ENCODE measurements at places on chromosomes 12 and 14. TPM values are rescaled to one million over a fixed set of nuclear protein-coding genes. Genes with fewer than 3 reads are reported as not detected.

Gene HNRNPA1
- 484 TPM for total RNA-seq

DNA sequence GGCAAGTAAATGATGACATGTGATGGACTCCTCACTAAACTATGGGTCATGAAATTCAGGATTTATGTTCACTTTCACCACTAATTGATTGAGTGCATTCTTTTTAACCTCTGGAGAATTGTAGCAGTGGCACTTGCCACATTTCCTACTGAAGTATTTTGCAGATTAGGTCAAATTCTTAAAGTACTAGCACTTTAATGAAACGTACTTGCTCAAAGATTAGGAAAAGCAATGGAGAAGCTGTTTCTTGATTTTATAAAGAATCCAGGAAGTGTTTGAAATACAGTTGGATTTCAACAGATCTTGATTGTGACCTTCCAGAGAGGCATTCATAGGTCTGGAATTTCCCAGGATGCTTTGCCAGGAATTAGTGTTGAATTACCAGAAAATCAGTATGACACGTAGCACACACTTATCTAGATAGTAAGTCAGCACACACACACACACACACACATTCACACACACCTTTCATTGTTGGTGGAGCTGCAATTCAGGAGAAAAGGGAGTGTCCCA lies 162.6 kb downstream of the MYRFL start:
- DNase-seq = peak; percentile 99
- no peaks in the 10 kb centered on the region for H3K27me3 ChIP-seq
- H3K27ac ChIP-seq = peak overlapping the region; percentile 77
- peak overlapping the region; percentile 11 for H3K4me3 ChIP-seq
- peaks cover 15% of the 10 kb centered on the region for H3K4me1 ChIP-seq
- no peaks in the 10 kb centered on the region for H3K36me3 ChIP-seq

DNA sequence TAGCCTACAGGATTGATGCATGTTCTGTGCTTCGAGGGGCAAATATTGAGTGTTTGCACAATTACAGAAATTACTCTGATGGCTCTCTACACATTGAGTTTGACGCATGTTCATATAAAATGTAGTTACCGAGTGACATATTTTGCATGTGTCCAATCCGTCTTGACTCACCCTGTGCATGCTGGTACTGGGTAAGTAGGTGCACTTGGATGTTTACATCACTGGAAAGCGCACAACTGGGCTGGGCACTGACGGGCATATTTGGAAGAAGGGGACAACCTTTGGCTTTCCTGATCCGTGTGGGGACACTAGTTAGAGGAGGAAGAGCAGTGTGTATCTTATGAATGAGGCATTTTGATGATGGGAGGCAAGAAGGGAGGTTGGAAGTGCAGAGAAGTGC lies 4.9 kb upstream of the KRT6A start:
- H3K27me3 ChIP-seq = peaks cover 6% of the 10 kb centered on the region
- no peak overlapping the region for H3K27ac ChIP-seq
- no peak overlapping the region for H3K4me3 ChIP-seq
- H3K4me1 ChIP-seq = peaks cover 25% of the 10 kb centered on the region
- DNase-seq = no peak

DNA sequence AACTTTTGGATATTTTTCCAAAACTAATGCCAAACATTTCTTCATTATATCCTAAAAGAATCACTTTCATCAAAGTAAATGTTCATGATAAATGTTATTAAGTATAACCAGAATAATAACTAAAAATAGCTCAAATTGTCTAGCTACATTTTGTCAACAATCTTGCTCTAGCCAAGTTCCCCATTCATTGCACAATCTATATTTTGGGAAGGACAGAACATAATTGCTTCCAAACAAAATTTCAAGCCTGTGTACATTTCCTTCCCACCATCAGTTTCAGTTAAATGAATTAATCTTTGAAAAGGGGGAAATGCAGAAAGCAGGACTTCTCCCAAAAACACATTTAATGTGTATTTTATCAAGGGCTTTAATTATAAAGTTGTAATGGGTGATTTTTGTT lies 98.0 kb upstream of the PLEKHG7 start:
- no peaks in the 10 kb centered on the region for H3K36me3 ChIP-seq
- no peak overlapping the region for H3K4me3 ChIP-seq
- no peak overlapping the region for H3K27ac ChIP-seq
- H3K4me1 ChIP-seq = peaks cover 6% of the 10 kb centered on the region

GRCh38 chr14:36773136-36773540 lies 111.5 kb downstream of the PAX9 start:
- DNase-seq = peak; percentile 11
- no peak overlapping the region for H3K4me3 ChIP-seq
- no peaks in the 10 kb centered on the region for H3K27me3 ChIP-seq
- no peaks in the 10 kb centered on the region for H3K36me3 ChIP-seq
- no peak overlapping the region for H3K27ac ChIP-seq
- no peaks in the 10 kb centered on the region for H3K4me1 ChIP-seq

All from astrocyte (in vitro differentiated cells and primary cell).